AML-193 (cell line): ENCODE measurements at places on chromosomes 1 and 21.

DNA sequence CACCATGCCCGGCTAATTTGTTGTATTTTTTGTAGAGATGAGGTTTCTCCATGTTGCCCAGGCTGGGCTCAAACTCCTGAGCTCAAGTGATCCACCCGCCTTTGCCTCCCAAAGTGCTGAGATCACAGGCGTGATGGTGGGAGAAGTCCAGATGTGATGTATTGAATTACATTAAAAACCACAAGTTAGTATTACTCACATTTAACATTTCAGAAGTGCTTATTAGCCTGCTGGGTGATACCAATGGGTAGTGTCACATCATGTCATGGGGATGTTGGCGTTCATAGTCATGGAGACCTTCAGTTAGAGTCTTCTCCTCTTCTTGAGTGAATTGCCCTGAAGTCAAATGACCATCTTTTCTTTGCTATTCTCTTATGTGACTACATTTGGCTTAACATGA, 63.6 kb upstream of the VAMP3 start:
- no peak for DNase-seq

DNA sequence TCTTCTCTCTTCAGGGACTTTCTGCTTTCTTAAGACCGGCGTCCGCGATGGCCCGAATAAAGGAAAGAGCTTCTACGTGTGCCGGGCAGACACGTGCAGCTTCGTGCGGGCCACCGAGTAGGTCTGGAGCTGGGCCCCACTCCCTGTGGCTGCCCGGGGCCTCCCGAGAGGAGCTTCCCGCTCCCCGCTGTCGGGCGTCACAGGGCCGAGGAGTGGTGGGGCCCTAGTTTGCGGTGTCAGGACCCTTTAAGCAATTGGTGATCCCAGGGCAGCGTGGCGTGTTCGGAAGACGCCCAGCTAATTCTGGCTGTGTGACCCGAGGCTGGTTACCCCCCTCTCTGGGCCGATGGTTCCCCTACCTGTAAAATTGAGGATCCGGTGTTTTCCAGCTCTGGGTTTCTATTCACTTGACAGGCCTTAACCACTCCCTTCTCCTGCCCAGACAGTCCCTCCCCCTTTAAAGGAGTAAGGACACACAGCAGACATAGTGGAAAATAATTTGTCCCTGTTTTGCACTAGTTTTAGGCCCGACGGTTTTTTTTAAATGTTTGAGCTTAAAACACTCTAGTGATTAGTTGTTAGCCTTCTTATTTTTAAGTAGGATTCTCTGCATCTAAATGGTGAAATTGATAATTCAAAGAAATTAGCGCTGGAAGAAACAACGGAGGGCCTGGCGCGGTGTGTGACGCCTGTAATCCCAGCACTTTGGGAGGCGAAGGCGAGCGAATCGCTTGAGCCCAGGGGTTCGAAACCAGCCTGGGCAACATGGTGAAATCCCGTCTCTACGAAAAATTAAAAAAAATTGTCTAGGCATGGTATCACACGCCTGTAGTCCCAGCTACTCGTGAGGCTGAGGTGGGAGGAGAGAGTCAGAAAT, 553 bp downstream of the TTF2 start:
- DNase-seq = peak; percentile 5

- no peak for DNase-seq
Measured at GRCh38 chr1:150187560-150187931, 37.8 kb downstream of the PLEKHO1 start.

- no peak for DNase-seq
Measured at GRCh38 chr1:245751116-245751515, 596.3 kb downstream of the KIF26B start.

DNA sequence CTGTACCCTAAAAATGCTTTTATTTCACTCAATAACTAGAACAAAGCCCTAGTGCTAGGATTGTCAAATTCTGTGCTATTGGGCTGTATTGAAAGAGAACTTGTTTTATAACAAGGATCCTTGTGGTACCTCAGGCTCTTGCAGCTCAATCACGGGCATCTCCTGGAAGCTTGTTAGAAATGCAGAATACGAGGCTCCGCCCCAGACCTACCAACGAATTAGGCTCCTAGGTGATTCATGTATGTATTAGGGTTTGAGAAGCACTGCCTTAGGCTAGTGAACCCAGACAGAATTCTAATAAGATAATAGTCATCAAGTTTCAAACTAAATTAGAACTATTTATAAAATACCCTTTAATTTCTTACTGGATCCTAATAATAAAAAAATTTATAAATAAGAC, 45.6 kb downstream of the ZZZ3 start:
- no peak for DNase-seq

DNA sequence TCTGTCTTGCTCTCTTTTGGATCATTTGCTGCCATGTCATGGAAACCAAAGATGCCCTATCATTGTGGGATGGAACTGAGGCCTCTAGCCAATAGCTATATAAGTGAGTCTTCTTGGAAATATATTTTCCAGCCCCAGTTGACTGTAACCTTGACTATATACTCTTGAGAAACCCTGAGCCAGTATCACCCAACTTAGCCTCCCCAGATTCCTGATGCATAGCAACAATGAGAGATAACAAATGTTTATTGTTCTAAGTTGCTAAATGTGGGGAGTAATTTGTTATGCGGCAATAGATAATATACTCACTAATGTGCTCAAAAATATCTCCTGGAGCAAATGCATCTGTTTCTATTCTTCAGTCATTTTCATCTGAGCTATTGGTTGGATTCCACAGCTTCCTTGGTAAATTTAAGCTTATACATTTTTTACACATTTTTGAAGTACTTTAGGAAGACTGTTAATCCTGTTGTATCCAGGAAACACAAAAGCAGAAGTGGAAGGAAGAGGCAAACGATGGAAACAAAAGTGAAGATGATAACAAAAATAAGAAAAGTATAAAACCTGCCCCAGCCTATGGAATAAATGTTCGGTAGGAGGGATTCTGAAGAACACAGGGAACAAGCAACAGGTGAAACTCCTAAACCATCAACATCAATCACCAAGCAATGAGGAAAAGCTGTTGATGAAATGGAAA, 6.3 kb upstream of the SRRM1 start:
- DNase-seq = no peak

GRCh38 chr21:36235058-36235582, 78.5 kb downstream of the DOP1B start:
- no peak for DNase-seq

DNA sequence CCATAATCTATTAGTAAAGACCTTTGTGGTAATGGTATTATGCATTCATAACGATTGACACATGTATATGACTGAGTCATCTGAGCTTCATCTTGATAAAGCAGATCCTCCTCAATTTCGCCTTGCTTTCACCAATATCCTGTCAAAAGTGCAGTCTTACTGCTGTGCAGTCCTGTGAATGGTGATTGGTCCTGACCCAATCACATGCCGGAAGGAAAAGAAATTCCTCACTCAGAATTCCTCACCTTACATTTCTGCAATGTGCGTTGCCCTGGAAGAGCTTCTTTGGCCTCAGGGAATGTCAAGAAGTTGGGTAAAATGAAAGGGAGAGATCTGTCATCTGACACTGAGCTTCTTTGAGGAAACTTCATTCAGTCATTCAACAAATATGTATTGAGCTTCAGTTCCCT, 121.0 kb upstream of the TSPAN2 start:
- no peak for DNase-seq

- DNase-seq = no peak
Measured at GRCh38 chr1:157520386-157520935, 31.9 kb downstream of the FCRL5 start.

DNA sequence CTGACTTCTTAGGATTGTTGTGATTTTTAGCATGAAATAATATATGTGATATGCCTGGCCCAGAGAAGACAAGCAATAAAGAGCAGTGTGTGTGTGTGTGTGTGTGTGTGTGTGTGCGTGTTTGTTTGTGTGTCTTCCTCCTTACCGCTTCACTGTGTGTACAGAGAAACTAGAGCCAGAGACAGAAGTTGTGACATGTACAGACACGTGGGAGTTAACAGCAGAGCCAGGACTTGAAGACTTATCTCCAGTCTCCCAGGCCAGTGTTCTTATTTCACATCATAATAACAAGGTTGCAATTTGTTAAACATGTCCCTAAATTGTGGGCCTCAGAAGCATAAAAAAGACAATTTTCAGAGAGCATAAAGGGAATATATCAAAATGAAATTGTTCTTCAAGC, 192.0 kb upstream of the JUN start:
- no peak for DNase-seq

DNA sequence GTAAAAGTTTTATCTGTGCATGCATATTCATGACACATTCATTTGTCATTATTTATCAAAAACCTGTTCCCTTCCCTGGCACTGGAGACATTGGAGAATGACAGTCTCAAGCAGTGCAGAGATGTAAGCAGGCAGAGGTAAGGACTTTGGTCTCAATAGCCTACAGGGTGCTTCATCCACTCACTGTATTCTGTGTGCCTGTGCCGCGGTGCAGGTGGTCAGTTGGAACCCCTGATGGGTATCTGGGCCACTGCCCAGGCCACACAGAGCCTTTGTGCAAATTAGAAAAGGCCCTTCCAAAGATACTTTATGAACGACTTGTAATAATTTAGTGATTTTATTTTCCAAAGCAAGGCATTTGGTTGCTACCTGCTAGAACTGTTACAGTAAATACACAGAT, 44.0 kb downstream of the CDC42 start:
- no peak for DNase-seq

GRCh38 chr1:43851561-43852338, 81.9 kb upstream of the ARTN start:
- DNase-seq = no peak

DNA sequence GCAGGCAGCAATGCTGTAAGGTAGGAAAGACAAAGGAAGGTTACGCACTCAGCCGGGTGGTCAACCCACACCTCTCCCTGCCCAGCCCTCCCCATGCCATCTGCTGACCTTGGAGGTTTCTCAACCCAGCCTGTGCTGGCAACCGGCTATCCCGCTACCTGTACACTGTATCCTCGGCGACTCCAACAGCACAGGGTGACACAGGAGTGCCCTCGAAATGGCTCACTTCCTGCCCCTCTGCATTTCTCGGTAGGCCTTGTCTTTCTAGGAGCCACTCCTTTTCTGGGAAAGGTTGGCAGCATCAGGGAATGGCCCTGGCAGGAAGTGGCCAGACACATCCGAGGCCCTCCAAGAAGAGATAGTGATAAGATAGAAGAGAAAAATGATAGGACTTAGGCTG, 124.0 kb downstream of the PROX1 start:
- DNase-seq = no peak

GRCh38 chr1:205746757-205747412, 3.1 kb downstream of the NUCKS1 start:
- DNase-seq = no peak

GRCh38 chr1:9732123-9732971, 80.8 kb downstream of the PIK3CD start:
- DNase-seq = no peak

GRCh38 chr1:100622966-100623762, 85.2 kb downstream of the GPR88 start:
- DNase-seq = no peak

- no peak for DNase-seq
Measured at GRCh38 chr1:6033986-6034749, 11.5 kb upstream of the KCNAB2 start.

- DNase-seq = no peak
Measured at GRCh38 chr21:44275041-44275440, 10.6 kb upstream of the AIRE start.

- peak; percentile 22 for DNase-seq
Measured at GRCh38 chr1:40877698-40878097, 15.5 kb upstream of the CITED4 start.

DNA sequence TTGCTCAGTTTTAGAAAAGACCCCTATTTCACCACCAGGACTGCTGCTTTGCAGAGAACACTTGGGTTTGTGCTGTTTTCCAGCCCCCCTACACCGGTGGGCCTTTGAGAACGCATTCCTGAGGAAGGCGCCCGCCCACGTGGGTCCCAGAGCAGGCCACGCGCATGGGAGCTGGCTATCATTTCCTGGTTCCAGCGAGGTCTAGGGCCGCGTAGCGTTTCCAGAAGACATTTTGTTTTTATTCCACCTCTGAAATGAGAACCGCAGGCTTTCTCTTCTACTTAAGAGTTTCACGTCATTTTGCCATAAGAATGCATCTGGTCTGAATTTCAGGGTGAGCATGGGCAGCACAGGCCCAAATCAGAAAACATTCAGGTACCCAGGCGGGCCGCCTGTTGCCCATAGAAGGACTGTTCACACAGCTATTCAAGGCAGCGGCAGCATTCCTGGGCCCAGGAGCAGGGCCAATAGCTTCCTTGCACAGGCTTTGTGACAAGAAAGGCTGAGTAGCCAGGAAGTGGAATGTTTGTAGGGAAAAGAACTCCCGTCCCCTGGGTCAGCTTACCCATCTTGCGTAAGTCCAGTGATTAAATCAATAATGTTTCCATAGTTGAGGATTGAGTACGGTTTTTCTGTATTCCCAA, 1.4 kb upstream of the KLHL21 start:
- DNase-seq = no peak

GRCh38 chr1:167799747-167800146, 78.0 kb downstream of the MPZL1 start:
- no peak for DNase-seq

- no peak for DNase-seq
Measured at GRCh38 chr1:239772446-239772845, 319.2 kb upstream of the FMN2 start.

DNA sequence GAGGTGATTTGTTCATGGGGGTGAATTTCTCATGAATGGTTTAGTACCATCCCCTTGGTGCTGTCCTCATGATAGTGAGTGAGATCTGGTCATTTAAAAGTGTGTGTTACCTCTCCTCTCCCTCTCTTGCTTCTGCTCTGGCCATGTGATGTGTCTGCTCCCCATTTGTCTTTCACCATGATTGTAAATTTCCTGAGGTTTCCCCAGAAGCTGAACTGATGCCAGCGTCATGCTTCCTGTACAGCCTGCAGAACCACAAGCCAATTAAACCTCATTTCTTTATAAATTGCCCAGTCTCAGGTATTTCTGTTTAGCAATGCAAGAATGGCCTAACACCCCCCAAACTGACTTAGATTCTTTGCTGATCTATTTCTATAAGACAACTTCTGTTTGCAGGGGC, 249.4 kb upstream of the B3GALT2 start:
- no peak for DNase-seq

GRCh38 chr1:169309178-169310166, 58.1 kb downstream of the NME7 start:
- DNase-seq = peak; percentile 59

GRCh38 chr1:29757866-29758780, 521.8 kb downstream of the PTPRU start:
- no peak for DNase-seq

- DNase-seq = no peak
Measured at GRCh38 chr1:92118826-92119225, 38.7 kb downstream of the BTBD8 start.

DNA sequence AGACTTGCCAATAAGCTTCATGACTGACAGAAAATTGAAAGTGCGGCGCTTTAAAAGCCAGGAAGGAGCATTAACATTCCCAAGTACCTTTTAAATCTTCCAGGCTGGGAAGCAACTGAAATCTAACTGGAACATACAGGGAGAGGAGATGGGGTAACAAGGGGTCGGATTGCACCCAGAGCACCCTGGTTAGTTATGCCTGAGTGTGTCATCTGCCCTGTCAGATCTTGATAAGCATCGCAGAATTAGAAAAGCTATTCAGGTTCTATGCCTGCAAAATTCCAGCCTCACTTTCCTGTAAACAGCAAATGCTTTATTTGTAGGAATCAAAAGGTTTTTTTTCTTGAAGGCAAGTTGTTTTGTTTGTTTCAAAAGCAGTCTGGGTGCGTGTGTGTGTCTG, 58.5 kb downstream of the SERBP1 start:
- DNase-seq = no peak
